Suprapubic skin (tissue), 4 donors: ENCODE measurements at places on chromosomes 6 and 20.

DNA sequence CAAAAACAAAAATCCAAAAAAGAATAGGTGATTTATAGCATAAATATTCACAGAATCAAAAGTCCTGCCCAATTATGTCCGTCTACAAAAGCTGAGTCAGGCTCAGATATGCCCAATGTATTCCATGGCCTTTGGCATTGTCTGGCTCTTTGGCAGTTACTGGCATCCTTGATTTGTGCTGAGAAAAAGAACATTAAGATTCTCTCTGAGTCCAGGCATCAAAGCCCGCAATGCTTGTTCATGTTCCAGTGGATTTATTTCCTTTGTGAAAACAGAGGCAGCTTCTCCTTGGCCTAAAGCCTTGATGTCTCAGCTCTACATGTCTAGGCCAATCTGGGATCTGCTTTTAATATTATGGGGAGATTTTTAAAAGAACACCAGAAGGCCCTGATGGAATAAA, 76.1 kb upstream of the SLC4A11 start:
- no peak for DNase-seq

GRCh38 chr20:1942486-1943274, 47.5 kb downstream of the SIRPA start:
- DNase-seq, result peak; percentile 53

- no peak for DNase-seq
Measured at GRCh38 chr6:16774437-16774836, 13.2 kb upstream of the ATXN1 start.

GRCh38 chr6:155154158-155154830, 109.5 kb upstream of the CLDN20 start:
- no peak for DNase-seq

DNA sequence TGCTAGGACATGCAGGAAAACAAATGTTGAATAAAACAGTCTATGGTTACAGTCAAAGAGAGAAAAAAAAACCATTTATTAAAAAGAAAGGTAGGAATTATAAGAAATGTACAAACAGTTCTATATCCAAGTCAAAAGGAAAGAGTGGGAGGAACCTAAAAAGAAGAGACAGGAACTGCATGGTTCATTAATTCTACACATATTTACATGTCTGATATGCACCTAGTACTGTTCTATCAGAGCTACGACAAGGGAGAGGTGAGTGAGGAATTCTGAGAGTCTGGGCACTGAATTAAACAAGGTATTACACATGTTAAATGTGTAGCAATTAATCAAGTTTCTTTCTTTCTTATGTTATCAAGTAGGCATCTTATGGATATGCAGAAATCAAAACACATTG, 41.9 kb downstream of the SYCP2 start:
- DNase-seq, result no peak

GRCh38 chr20:14521436-14521835, 184.0 kb upstream of the FLRT3 start:
- no peak for DNase-seq

GRCh38 chr6:26200918-26201721, 113.9 kb downstream of the HFE start:
- DNase-seq, result no peak

DNA sequence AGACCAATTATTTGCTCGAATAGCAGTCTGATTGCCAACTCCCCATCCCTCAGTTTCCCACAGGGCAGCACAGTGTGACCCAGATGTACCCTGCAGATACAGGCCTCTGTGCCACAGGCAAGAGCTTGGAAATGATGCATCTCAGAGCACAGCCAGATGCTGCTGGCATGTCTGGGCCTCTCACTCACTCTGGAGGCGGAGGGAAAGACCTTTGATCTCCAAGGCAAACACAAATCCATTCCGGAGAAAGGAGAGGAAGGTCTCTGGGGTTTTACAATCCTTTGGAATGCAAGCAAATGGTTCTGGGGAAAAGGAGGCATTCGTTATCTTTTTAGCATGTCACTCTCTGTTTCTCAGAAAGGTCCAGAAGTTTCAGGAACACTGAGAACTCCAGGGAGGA, 74.2 kb downstream of the RIOK1 start:
- DNase-seq, result no peak

DNA sequence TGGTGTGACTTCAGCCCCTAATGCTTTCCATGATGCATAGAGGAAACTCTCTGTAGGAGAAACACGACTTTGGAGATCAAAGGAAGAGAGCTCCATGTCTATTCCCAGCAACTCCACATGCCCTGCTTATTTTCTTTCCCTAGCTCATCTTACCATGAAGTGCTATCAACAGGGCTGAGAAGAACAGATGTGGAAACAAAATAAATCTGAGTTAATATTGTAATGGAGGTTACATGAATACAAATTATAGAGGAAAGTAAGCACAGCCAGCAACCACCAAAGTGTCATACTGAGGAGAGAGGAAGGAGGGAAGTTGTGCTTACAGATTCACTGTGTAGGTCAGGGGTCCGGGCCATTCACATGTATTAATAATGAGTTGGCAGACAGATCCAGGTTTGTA, 157.5 kb downstream of the RFPL4B start:
- no peak for DNase-seq

DNA sequence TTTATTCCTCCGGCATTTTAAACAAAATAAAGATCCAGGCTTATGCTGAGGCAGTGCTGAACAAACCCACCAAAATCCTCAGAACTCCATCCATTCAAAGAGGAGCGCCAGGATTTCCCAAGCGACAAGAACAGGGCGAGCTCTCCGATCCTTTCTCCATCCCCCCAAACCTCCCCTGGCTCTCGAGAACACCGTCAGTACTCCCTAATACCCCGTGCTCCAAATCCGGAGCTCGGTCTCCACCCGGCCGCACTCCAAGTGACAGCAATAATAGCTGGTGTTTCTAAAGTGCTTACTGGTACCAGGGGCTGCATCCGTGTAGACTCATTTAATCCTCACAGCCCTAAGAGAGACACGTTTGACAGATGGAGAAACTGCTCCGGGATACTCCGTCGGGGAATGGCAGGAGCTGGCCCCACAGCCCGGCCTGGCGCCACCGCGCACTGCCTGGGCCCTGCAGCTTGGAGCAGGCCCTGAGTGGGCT, 277.1 kb upstream of the QKI start:
- no peak for DNase-seq

GRCh38 chr20:38883081-38883980, 42.9 kb upstream of the FAM83D start:
- no peak for DNase-seq

DNA sequence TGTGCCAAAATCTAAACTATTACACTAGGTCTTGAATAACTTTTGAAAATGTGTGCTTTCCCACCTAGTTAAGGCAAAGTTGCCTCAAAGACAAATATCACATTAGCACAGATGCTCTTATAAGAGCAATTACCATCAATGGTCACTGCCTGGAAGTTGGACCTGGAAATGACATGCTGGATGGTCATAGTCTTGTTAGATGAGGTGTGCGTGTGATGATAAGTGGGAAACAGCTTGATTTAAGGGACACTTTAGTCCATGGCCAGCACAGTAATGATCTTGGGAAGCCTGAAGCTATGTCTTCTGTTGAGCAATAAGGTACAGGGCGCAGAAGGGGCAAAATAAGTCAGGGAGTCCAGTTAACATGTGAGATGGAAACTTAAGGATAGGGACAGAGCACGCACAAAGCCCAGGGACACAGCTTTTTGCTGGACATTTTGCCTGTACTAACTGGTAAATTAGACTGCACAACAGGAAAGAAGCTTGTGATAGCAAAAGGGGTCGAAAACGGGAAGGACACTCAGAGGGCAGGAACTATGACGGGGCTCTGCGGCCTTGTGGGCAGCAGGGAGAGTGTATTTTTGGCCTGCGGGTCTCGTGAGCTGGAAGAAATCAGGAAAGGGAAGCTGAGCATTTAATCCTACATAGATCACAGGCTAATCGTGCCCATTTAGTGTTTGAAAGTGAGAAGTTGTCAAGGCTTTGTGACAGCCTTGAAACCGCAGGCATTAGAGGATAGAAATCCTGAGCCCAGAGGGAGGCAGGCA, 66.7 kb upstream of the BMP2 start:
- no peak for DNase-seq

GRCh38 chr6:55069132-55069781, 105.1 kb upstream of the HCRTR2 start:
- no peak for DNase-seq

GRCh38 chr6:14690120-14691056, 555.5 kb upstream of the JARID2 start:
- DNase-seq, result no peak

- DNase-seq, result no peak
Measured at GRCh38 chr20:12262747-12263146, 345.1 kb downstream of the BTBD3 start.

DNA sequence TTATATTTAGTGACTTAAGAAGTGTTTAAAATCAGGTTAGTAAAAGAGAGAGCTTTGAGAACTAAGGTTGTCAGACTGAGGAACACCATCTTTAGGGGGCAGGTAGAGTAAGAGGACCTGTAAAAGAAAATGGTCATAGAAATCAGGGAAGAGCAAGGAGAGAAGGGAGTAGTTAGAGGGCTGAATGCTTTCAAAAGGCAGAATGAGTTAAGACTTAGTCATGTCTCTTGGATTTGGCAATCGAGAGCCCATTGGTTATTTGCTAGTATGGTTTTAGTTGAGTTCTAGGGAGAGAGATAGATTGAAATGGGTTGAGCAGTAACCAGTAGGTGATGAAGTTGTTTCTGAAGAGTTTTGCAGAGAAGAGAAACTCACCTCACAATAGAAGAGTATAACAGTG, 51.1 kb downstream of the RALGAPB start:
- DNase-seq, result no peak

GRCh38 chr20:49384437-49385434, 97.7 kb downstream of the KCNB1 start:
- DNase-seq, result no peak

GRCh38 chr20:59806578-59806975, 126.9 kb downstream of the SYCP2 start:
- no peak for DNase-seq

GRCh38 chr6:10723567-10723881, 654 bp downstream of the TMEM14C start:
- DNase-seq, result no peak

DNA sequence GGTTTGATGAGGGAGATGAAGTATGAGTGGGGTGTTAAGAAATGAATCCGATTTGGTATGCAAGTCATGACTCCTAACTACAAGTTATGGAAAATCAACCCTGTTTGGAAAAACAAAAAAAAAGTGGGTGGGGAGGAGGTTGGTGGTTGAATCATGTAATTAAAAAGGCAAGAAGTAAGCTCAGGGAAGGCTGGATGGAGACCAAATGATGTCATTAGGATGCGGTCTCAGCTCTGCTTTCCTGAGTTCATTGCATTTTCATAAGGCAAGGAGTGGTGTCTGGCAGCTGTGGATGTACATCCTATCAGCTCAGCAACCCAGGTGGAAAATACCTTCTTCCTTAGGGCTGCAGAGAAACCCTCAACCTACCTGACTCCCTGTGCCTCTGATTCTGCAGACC, 60.4 kb upstream of the AKAP12 start:
- no peak for DNase-seq

GRCh38 chr20:34127792-34128191, 15.7 kb upstream of the EIF2S2 start:
- no peak for DNase-seq

- DNase-seq, result no peak
Measured at GRCh38 chr20:3068986-3069900, 2.2 kb upstream of the OXT start.

DNA sequence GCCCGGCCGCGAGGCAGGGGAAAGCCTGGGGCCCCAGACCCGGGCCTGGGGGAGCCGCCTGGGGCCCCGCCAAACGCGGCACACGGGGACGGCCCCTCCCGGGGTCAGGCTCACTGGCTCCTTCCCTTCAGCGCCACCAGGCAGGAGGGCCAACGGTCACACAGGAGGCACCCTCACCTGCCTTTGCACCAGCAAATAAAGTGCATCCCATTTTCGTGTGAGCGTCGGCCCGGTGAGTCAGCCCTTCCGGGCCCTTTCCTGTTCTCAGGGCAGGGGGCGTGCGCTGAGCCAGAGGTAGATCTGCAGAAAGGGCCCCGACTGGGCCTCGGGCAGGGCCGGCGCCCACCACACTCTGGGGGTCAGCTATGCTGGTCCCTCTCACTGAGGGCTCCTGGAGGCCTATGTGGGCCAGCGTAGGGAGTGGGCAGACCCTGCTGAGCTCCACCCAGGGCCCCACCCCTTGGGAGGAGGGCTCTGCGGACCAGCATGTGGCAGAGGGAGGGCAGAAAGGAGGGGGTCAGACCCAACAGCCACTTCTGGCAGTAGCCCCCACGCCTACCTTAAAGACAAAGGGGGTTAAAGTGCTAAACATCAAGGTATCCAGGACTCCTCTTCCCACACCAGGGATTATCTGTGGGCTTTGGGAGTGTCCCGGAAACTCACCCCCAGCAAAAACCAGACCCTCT, 931 bp upstream of the UCKL1 start:
- peak; percentile 84 for DNase-seq

DNA sequence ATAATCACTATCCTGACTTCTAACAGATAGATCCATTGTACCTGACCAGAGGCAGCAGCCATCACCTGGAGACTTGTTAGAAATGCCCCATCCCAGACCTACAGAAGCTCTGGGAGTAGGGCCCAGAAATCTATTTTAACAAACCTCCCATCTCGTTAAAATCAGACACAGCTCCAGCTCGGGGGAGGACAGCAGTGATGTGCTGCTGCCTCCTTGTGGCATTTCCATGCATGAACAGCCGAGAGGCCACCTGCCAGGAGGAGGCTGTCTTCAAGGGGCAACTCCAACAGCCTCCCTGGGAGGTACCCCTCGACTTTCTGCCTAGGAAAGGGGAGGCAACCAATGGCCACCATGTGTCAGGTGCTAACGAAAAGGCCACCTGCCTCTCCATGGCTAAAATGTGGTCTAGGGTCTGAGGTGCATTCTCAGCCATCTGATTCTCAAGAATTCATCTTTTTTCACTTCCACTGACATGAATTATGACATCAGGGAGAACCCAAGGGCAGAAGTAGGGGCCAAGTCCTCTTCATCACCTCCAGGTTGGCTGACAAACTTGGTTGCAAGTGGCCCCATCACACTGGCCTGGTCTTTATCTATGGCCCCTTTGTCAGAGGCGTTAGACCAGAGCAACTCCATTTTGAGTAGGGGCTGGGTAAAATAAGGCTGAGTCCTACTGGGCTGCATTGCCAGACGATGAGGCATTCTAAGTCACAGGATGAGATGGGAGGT, 12.2 kb upstream of the KCNK15 start:
- DNase-seq, result no peak

- DNase-seq, result no peak
Measured at GRCh38 chr6:48426636-48427035, 315.6 kb upstream of the PTCHD4 start.

GRCh38 chr6:43367245-43367984, 2.0 kb downstream of the ZNF318 start:
- DNase-seq, result no peak

- no peak for DNase-seq
Measured at GRCh38 chr6:118764766-118765165, 113.4 kb upstream of the CEP85L start.

DNA sequence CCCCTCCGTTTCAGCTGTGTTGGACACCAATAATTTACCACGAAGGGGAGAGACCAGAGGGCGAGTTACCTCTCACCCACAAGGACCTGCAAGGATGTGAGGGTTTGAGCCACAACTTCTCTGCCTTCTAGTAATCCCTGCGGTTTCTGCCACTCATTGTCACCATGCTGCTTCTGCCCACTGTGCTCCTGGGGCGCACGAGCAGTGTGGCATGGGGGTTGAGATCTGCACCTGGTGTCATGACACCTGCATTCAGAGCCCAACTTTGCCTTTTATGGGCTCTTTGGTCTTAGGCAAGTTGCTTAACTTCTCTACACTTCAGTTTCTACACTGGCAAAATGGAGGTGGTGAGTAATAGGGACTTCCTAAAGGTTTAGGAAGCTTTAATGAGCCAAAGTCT, 84.9 kb downstream of the SOBP start:
- no peak for DNase-seq
